Epithelial cell of esophagus (primary cell): ENCODE measurements at places on chromosomes 3 and 15.

DNA sequence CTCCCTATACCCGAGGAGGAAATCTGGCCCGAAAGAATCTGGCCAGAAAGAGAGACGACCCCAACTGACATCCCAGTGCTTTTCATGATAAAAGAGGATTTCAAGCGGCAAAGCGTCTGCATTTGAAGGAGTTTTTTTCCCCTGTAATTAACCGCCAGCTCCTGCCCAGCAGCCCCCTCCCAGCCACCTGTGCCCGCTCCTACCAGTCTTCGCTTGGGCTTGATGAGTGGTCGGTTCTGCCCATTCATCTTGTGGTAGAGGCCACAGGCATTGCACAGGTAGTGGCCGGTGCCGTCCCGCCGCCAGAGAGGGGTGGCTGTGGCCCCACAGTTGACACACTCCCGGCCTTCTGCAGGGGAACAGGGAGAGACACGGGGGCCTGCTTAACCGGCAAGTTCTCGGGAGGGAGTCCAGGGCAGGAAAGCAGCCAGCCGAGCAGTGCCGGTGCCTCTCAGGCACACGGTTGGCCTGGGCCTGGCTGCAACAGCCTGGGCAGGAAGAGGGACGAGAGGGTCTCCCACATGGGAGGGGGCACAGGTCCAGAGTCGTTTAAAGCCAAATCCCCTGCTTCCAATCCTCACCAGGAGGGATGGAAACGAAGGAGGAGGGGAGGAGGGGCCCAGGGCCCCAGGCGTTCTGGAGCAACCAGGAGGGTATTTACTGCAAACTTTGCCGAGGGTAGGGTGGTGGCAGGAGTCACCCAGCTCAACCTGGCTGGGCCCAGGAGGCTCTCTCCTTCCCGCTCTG lies 9.2 kb downstream of the GATA2 start:
- no peak for DNase-seq

DNA sequence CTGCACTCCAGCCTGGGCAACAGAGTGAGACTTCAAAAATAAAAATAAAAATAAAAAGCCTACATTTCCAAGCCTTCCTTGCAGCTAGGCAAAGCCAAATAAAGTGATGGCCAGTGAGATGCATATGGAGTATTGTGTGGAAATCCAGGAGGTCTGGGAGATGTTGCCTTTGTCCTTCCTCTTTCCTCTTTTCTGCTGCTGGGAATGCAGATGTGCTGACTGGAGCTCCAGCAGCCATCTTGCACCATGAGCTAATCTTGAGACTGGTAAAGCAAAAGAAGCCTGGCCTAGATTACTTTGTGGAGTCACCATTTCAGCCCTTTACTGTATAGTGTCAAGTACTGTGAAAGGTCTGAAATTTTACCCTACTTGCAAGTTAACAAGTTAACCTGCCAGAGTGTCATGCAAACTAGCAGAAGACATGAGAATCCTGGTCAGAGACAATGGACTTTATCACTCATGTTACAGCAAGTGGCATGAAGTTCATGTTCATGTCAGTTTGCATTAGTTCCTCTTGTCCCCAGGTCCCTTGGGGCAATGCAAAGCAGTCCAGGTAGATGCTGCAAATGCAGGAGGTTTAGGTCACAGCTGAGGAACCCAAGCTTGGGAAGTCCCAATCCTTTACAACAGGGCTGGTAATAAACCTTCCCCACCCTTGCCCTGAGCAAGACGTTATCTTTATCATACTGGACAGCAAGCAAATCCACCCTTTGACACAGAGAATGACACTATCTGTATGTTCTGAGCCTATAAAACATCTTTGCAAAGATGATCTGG lies 103.1 kb downstream of the TLE3 start:
- no peak for DNase-seq

DNA sequence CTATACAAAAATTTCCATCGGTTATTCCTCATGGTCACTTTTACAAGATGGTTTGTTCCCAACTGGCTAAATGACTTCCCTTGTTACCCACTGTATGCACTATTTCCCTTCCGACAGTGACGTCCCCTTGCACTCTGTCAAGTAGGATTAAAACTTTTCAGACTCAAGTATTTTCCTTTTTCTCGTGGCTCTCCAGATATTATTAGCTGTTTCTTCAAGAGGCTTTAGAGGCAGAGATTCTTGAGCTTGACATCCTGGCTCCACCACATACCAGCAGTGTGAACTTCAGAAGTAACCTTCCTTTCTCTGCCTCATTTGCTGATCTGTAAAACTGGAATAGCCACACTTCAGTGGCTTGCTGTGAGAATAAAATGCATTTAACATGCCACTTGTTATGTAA lies 14.0 kb downstream of the CSNK1G1 start:
- DNase-seq = no peak

GRCh38 chr15:100623301-100623700 lies 20.9 kb downstream of the ASB7 start:
- peak; percentile 70 for DNase-seq

GRCh38 chr3:71438071-71438685 lies 145.3 kb downstream of the FOXP1 start:
- DNase-seq = peak; percentile 30

GRCh38 chr15:49135911-49136310 lies 19.5 kb downstream of the COPS2 start:
- peak; percentile 68 for DNase-seq

GRCh38 chr3:63467392-63467791 lies 185.1 kb upstream of the SNTN start:
- no peak for DNase-seq

DNA sequence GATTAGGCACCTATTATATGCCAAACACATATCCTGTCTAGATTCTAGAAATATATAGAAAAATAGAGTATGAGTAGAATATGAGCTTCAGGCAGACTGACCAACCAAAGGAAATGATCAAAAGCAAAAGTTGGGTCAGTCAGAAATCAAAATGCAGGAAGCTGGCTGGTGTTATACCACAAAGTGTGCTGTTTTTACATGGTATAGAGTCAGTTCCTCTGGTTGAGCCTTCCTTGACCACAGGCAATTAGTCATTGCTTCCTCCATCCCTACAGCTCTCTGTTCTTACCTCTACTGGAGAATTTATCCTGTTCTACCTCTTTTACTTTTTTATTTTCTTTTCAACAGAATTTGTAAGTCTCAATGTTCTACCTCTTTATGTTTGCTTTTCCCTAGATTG lies 149.8 kb downstream of the TMCO5A start:
- peak; percentile 50 for DNase-seq

DNA sequence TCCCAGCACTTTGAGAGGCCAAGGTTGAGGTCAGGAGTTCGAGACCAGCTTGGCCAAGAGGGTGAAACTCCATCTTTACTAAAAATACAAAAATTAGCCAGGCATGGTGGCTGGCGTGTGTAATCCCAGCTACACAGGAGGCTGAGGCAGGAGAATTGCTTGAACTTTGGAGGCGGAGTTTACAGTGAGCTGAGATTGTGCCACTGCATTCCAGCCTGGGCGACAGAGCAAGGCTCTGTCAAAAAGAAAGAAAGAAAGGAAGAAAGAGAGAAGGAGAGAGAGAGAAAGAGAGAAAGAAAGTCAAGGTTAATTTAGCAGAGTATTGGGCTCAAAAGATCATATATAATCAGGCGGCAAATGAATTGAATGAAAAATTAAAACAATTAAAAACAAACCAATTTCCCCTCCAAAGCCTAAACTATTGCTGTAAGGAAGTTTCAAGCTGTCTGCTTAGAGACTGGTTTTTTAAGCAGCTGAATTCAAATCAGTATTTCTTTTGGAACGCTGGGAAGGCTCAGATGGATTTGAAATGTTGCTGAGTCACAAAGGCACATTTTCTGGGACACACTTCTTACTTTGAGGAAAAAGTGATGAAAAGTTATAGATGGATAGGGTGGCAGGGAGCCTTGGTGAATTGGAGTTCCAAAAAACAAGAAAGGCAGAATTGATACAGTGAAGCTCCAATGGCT lies 81.3 kb upstream of the BHLHE40 start:
- DNase-seq = no peak

DNA sequence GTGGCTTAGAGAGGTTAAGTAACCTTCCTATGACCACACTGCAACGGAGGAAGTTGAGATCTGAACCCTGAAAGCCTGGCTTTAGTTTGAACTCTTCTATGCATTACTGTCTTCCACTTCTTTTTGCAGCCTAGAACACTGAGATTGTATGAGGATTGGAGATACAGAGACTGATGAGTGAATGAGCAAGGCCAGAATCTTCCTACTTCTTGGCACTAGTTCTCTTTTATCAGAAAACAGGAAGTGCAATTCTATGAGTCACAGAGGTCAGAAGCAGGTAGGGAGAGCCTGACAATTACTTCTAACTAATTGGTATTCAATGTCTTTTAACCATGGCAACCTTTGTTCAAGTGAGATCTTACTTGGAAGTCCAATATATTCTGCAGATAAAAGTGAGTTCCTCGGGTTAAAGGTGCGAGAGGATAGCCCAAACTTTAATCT lies 219.0 kb downstream of the SHQ1 start:
- DNase-seq = peak; percentile 75

DNA sequence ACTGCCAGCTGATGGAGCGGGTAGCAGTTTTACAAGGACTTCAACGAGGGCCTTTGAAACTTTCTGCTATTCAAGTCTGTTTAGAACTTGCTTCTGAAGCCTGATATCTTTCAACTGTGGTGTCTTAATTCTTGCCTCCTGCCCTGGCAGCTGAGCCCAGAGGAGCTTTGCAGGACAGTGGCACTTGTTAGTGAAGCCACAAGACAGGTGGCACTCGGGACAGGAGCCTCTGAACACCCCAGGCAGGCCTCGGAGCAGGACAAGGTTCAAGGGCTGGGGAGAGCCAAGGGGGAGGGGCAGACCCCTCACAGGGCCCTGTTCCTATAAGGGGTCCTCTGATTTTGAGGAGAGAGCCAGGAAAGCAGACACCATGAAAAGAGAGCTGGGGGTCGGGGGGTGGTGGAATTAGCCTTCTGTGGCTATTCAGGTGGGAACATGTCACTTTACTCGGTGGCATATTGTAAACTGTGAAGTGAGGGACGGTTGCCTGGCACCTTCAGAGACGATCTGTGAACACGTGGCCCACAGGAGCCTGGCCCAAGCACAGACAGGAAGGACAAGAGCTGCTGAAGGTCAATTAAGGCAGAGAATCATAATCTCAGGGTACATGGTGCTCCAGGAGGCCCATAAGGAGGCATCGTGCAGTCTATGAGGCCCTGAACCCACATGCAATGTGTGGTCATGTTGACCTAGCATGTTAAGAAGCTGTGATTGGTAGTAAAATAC lies 30.1 kb upstream of the KY start:
- no peak for DNase-seq

DNA sequence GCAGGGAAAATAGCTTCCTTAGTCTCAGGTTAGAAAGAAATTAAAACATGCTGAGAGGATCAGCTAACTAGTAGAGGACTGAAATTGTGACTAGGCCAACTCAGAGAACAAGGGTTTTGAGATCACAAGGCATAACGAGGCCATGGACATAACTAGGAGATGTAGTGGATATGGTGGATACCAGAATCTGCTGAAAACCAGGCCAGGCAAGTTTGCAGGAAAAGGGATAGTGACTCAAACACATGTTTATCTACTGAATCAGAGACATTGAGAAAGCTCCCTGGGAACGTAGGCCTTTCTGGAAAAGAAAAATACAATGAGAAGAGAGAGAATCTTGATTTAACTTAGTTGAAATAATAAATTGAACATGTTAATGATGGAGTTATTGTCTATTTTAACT lies 326.5 kb upstream of the GBE1 start:
- DNase-seq = peak; percentile 92

DNA sequence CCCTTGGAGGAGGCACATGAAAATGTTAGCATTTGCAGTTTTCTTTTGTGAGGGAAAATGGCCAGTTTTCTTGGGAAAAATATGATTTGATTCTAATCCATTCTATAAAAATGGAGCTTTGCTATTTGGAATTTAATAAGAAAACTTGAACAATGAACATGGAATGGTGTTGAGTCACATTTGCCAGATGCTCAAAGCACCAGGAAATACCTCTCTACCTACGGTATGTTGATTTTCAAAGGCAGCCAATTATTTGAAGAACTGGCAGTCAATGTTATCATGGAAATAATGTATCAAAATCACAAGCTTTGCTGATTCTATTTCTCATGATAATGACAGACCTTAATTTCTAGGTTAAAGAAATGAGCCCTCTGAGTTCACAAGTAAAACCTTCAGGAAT lies 14.9 kb downstream of the NME9 start:
- DNase-seq = peak; percentile 50

DNA sequence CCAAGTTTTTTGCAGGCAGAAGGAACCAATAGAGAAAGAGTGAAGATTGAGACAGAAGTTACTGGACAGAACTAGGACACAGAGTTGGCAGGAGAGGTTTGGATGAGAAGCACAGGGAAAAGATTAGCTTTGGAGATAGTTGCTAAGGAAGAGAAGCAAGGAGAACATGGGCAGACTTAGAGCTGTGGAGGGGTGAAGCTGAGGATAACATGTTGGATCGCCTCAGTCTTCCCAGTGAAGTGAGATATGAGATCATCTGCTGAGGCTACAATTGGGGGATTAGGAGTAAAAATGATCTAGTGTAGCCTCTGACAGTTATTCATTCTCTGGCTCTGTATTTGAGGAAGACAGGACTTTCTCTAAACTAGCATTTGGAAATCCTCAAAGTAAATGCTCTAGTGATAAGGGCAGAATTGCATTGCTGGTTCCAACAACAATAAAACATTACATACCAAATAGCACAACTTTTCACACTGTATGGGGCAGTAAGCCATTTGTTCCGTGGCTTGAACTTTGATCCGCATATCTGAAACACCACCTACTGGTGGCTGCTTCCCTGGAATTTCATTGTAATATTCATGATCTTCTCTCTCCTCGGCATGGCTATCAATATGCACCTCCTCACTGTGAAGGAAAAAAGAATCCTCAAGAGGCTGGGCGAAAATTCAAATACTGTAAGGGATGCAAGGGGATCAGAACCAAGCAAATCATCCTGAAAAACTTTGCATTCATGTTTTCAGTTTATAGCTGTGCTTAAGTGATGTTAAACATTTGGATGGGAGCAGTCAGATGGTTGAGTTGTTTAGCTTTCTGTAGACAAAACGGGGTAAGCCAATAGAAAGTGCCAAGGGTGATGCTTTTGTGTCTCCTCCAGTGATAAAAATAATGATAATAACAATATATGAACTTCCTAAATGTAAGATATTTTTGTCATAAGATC lies 22.2 kb upstream of the EID1 start:
- peak; percentile 48 for DNase-seq

DNA sequence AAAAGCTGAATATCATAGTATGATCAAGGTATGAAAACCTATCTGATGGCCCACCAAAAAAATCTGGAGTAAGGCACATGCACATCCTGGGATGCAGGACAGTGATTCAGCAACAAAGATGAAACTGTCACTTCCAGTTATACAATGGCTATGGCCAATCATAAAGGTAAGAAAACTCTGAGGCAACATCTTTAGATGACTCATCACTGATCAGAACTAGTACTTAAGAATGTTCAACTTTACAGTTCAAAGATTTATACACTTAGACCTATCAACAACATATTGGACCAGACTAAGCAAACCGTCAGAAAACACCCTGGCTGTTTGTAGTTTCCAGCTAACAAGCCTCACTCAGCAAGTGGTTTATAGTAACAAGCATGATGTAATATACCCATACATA lies 21.3 kb upstream of the PLCH1 start:
- DNase-seq = peak; percentile 74
